ENCODE measurements at places on chromosomes 2 and 18.

DNA sequence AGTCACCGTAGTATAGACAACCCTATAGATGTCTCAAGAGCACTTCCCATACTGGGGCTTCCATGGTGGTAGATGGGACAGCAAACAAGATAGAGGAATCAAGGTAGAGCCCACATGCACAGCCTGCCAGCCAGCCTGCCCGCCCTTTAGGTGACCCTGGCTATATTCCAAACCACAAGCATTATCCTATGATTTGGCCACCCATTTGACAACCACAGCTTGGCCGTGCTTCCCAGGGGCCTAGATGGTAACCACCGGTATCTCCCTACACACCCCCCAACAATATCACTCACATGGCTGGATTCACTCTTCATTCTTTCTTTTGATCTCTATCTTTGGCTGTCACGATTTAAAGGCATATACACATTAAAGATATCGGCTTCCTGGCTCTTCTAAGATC lies 85.3 kb downstream of the CDK15 start:
- no peak for DNase-seq

DNA sequence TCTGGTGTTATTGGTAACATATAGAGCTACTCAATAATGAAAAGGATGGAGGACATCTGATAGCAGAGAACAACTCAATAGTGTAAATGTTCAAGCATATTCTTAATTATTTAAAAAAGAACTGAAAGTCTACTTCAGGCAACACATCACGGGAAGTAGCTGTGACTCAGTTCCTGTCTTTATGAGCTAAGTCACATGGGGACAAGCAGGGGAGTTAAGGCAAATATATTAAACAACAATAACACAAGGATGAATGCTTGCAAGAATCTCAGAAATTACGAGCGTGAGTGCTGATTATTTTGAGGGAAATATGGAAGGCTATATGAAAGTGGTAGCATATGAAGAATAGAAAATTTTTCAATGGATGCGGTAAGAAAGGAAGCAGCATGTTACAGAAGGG lies 4.0 kb upstream of the HNMT start:
- DNase-seq = peak; percentile 15

GRCh38 chr2:235839974-235840373 lies 328.2 kb downstream of the GBX2 start:
- DNase-seq = no peak

- no peak for DNase-seq
These were observed 94.8 kb upstream of the B3GNT7 start for GRCh38 chr2:231300722-231301076.

GRCh38 chr18:47799376-47799775 lies 131.1 kb downstream of the SMAD2 start:
- no peak for DNase-seq

- DNase-seq = peak; percentile 5
These were observed 1019.6 kb upstream of the PIK3C3 start for GRCh38 chr18:40935423-40935822.
